A549 treated with RU486 at 1 μM for 4 hours (cell line): ENCODE measurements at places on chromosomes 5 and 9. TPM values are rescaled to one million over a fixed set of nuclear protein-coding genes. Genes with fewer than 3 reads are reported as not detected.

The GMCL2 gene
- not detected in 5 replicates for total RNA-seq

The FAM151B gene
- total RNA-seq = 1.2 to 2.6 TPM (median 1.8 TPM) in 5 replicates

The GCNT4 gene
- total RNA-seq = 0.24 to 0.56 TPM (median 0.46 TPM) in 5 replicates

The CMBL gene
- 19.9 to 24.5 TPM (median 22.9 TPM) in 5 replicates for total RNA-seq

The ACER2 gene
- 1.8 to 3.0 TPM (median 2.4 TPM) in 5 replicates for total RNA-seq

The PCDHA10 gene
- total RNA-seq = 0.01 to 0.05 TPM in 2 of 5 replicates, not detected in the others

The SPARC gene
- 14.8 to 26.1 TPM (median 22.3 TPM) in 5 replicates for total RNA-seq

The TMEM171 gene
- 3.6 to 7.2 TPM (median 6.3 TPM) in 5 replicates for total RNA-seq

The TAF11L2 gene
- total RNA-seq = not detected in 5 replicates

The IL5 gene
- total RNA-seq = not detected in 5 replicates

The SMIM32 gene
- total RNA-seq = not detected in 5 replicates

The GPR150 gene
- 0.07 to 0.26 TPM (median 0.19 TPM) in 4 of 5 replicates, not detected in the other for total RNA-seq

The CCDC187 gene
- 0.01 to 0.03 TPM (median 0.01 TPM) in 3 of 5 replicates, not detected in the others for total RNA-seq

The CDC20B gene
- 0.05 to 0.11 TPM (median 0.09 TPM) in 3 of 5 replicates, not detected in the others for total RNA-seq

The MOB3B gene
- total RNA-seq = 4.9 to 8.5 TPM (median 7.0 TPM) in 5 replicates

The SPINK7 gene
- not detected in 5 replicates for total RNA-seq

The PCDH12 gene
- not detected in 5 replicates for total RNA-seq

The MEF2C gene
- 0.01 to 0.07 TPM (median 0.02 TPM) in 3 of 5 replicates, not detected in the others for total RNA-seq

The FOXB2 gene
- total RNA-seq = not detected in 5 replicates

The POC5 gene
- 9.5 to 13.1 TPM (median 11.6 TPM) in 5 replicates for total RNA-seq

The ZNF189 gene
- total RNA-seq = 4.7 to 8.4 TPM (median 6.6 TPM) in 5 replicates

The SOX30 gene
- total RNA-seq = 0.06 to 0.09 TPM in 2 of 5 replicates, not detected in the others

The IFNA13 gene
- not detected in 5 replicates for total RNA-seq

The GFI1B gene
- total RNA-seq = not detected in 5 replicates

The BTNL3 gene
- total RNA-seq = not detected in 5 replicates

The ALDH1A1 gene
- 4,031 to 6,339 TPM (median 5,381 TPM) in 5 replicates for total RNA-seq

The HRH2 gene
- total RNA-seq = 0.48 to 0.86 TPM (median 0.70 TPM) in 5 replicates

The SERINC5 gene
- total RNA-seq = 3.8 to 7.6 TPM (median 7.0 TPM) in 5 replicates

The MSX2 gene
- 5.2 to 6.8 TPM (median 5.9 TPM) in 5 replicates for total RNA-seq

The NOL6 gene
- total RNA-seq = 57.9 to 75.2 TPM (median 67.9 TPM) in 5 replicates

The CAVIN4 gene
- 0.26 to 0.56 TPM (median 0.54 TPM) in 5 replicates for total RNA-seq
